Mammary microvascular endothelial cell (primary cell): ENCODE measurements at places on chromosomes 13 and 19. TPM values are rescaled to one million over a fixed set of nuclear protein-coding genes. Genes with fewer than 3 reads are reported as not detected.

Gene MEIS3
- total RNA-seq = not detected in 2 replicates

Gene ZNF709
- total RNA-seq = 0.13 and 1.4 TPM in 2 replicates

Gene ZNF737
- 2.8 and 4.5 TPM in 2 replicates for total RNA-seq

Gene ZFR2
- not detected in 2 replicates for total RNA-seq

Gene GRWD1
- 67.2 and 69.6 TPM in 2 replicates for total RNA-seq
